ENCODE measurements at places on chromosomes 3 and 15.

DNA sequence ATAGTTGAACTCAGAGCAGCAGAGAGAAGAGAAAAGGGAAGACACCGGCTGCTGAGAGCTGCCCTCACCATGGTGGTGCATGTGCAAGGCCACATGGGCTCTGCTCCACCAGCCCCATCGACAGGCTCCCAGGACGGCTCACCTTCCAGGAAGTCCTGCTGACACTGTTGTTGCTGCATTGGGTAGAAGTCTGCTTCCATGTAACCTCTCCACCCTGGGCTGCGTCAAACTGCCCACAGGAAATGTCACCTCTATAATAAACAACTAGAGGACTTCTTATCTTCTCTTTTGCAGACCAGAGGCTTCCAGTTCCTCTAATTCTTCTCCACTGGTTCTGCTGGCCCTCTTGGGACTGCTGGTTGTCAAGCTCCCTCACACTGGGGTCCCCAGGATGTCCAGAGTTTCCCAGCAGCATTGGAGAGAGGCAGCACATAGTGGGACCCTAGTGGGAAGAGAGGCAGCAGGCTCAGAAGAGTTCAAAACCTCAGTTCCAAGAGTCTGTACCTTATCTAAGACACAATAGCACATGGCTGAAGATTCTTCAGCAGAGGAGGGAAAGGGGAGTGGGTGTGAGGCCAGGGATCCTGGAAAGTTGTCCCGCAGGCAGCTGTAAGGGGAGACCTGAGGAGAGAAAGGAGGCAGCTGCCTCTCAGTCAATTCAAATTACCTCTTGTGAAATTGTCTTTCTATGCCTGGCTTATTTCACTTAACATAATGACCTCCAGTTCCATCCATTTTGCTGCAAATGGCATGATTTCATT is 5.8 kb upstream of the CCR3 start:
- no peak for DNase-seq

DNA sequence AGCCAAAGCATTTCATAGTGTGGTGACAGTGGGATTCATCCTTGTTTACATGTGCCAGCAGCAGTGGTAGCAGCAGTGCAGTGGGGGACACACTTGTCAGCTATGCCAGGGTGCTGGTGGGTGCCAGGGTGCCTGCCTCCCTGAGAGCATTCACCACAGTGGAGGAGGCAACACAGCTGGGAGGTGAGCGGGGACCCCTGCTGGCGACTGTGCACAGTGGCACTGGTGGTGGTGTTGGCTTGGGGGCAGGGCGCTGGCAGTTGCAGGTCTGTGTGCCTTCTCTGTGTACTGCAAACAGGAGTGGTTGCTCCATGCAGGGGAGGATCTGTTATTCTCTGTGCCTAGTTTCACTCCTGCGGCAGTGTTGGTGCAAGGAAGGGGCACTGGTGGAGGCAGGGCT is 41.2 kb downstream of the CEP63 start:
- DNase-seq: no peak

GRCh38 chr3:69699183-69699582 is 40.1 kb upstream of the MITF start:
- DNase-seq: no peak

DNA sequence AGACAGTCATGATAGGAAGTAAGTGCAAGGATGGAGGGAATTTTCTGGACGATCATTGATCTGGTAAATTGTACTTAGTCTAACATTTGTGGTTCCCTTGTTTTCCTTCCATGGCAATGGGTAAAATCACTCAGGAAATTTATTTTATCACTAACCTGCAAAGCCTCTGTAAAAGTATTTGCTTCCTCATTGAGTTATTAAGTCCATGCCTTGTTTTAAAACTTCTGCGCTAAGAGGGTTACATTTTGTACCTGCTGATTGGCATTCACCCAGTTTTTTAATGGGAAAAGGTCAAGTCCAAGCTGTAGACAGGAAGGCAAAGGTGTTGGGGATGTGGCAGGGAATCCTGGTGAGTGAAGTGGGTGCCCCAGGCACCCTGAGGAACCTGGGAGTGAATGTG is 146.2 kb upstream of the NR2F2 start:
- DNase-seq: no peak

DNA sequence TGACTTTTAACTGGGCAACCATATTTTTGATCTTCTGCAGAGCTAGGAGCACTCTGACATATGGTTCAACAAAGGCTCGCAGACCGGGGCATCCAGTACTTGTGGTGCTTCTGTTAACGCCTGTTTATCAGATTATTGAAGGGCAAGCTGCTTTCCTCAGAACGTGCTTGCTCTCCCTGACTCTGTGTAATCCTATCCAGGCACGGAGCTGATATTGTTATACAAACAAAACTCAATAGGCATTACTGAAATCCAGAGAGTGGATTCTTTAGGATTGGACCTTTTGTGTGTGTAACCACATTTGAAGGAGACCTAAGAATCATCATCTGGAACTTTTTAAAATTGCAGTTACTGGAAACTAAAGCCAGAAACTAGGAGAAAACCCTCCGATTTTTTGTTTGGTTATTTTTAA is 246.5 kb downstream of the PTPRG start:
- no peak for DNase-seq

DNA sequence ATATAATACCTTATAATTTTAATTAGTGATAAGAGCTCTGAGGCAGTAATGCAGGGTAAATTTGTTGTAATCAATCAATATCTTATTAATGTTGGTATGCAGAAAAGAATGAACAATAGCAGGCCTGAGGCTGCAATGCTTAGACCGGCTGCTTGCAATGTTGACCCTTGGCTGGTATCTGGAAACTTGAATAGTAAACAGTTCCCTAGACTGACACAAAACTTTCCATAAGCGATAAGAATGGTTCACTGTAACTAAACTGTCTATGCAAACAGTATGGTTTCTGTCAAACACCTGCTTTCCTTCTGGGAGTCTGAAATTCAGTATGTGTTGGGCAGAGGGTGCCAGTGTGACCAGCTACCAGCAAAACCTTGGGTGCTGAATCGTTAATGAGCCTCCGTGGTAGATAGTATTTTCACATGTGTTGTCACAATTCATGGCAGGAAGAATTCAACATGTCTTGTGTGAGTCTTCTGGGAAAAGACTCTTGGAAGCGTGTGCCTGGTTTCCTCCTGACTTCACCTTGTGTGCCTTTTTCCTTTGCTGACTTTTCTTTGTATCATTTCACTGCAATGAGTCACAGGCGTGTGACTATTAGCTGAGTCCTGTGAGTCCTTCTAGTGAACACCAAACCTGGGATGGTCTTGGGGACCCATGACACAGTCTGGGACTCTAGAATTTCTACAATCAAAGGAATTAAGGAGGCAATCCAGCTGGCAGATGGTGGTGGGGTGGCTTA is 30.7 kb upstream of the CLRN1 start:
- peak; percentile 21 for DNase-seq

- no peak for DNase-seq
These were observed 117.1 kb upstream of the MLF1 start for GRCh38 chr3:158453865-158454264.

- no peak for DNase-seq
These were observed 823.9 kb upstream of the CFAP20DC start for GRCh38 chr3:59873576-59874230.

- DNase-seq: no peak
These were observed 14.7 kb upstream of the HHATL start for GRCh38 chr3:42717306-42717705.

GRCh38 chr3:37833302-37834186 is 28.1 kb upstream of the CTDSPL start:
- no peak for DNase-seq

- DNase-seq: no peak
These were observed 30.4 kb downstream of the TMEM212 start for GRCh38 chr3:171873580-171873979.

DNA sequence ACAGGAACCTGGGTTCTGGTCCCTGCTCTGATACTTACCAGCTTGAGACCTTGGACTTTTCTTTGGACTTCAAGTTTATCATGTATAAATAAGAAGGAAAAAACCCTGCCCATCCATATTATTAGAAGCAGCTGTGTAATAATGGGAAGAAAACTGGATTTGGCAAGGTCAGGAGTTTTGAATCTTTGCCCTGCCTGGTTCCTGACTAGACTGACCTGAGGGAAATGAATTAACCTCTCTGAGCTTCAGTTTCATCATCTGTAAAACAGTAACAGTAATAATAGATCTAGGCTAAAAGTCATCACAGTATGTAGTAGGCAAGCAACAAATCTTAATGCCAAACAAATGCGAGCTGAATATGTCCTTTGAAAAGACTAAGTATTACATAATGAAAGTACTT is 68.8 kb downstream of the FSIP1 start:
- no peak for DNase-seq

DNA sequence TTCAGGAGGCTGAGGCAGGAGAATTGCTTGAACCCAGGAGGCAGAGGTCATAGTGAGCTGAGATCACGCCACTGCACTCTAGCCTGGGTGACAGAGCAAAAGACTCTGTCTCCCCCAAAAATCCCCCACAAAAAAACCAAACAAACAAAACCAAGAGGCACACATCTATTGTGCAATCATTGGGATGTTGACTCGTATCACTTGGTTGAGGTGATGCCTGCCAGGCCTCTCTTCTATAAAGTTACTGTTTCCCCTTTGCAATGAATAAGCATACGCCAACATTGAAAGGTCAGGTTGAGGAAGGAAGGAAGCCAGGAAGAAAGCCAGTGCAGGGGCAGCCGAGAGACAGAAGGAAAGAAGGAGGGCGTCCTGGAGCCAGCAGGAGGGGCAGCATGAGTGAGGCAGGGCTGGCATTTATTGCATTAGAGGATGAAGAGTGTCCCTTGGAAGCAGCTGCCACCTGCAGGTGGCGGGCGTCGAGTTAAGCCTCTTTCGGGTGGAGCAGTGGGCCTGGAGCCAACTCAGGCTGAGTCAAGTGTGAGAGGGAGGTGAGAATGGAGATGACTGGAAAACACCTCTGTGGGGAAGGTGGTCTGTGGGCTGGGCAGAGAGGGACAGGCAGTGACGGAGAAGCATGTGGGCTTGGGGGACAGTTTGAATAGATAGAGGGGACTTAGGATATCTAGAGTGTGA is 8.3 kb upstream of the CSPG4 start:
- no peak for DNase-seq

DNA sequence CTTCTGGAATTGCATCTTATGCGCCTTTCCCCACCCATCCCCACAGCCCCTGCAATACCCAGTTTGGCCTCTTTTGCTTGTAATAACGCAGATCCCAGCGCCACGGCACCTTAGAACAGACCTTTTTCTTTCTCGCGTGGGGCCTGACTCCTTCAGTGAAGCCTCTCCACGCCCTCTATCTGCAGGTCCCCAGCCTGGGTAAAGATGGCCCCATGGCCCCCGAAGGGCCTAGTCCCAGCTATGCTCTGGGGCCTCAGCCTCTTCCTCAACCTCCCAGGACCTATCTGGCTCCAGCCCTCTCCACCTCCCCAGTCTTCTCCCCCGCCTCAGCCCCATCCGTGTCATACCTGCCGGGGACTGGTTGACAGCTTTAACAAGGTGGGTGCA is 594 bp downstream of the CRELD1 start:
- no peak for DNase-seq

GRCh38 chr3:130963444-130963843 is 63.2 kb downstream of the ASTE1 start:
- DNase-seq: no peak

GRCh38 chr3:134029256-134029733 is 430 bp downstream of the SLCO2A1 start:
- DNase-seq: no peak

- no peak for DNase-seq
These were observed 260.2 kb downstream of the KLF13 start for GRCh38 chr15:31586841-31587240.

DNA sequence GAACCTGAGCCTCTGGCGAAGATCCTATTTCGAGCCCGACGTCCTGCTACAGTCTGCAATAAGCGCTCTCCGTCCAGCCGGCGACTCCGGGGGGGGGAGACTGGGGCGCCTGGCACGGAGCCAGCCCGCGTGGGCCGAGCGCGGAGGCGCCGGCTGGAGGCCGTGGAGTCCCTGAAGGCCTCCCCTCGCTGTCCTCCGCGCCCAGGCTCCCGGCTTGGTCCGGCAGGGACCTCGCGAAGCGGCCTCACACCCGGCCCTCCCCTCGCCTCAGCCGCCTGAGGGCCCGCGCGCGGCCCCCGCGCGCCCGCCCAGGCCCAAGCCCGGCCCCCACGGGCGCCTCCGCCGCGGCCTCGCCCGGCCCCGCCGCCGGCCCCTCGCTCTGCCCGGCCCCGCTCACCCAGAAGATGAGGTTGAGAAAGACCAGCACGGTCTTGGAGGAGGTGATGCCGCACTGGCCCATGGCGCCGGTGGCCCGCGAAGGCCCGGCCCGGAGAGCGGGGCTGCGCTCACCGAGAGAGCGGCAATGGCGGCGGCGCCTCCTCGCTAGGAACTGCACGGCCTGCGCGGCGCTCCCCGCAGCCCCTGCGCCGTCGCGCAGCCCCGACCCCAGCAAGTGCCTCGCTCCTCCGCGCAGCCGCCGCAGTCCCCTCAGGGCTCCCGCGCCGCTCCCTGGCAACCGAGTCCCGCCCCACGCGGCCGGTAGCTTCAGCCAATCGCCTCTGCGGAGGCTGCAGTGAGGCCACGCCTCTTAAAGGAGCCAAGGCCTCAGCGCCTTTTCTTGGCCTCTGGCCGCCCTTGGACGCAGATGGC is at the start of gene TSPAN3:
TSS of gene TSPAN3 (minus strand) at position 615 of the 810 bp plus-strand sequence. CDS start at position 460, 155 bp downstream.
- DNase-seq: peak; percentile 92

DNA sequence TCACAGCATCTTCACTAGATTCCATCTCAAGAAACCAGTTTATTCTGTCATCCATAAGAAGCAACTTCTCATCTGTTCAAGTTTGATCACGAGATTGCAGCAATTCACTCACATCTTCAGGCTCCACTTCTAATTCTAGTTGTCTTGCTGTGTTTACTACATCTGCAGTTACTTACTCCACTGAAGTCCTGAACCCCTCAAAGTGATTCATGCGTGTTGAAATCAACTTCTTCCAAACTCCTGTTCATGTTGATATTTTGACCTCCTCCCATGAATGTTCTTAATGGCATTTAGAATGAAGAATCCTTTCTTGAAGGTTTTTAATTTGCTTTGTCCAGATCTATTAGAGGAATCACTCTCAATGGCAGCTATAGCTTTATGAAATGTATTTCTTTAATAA is 287.6 kb upstream of the TBL1XR1 start:
- no peak for DNase-seq

GRCh38 chr3:184448321-184449160 is 68.7 kb downstream of the CHRD start:
- no peak for DNase-seq

- no peak for DNase-seq
These were observed 72.3 kb downstream of the LMLN start for GRCh38 chr3:198032039-198032936.

DNA sequence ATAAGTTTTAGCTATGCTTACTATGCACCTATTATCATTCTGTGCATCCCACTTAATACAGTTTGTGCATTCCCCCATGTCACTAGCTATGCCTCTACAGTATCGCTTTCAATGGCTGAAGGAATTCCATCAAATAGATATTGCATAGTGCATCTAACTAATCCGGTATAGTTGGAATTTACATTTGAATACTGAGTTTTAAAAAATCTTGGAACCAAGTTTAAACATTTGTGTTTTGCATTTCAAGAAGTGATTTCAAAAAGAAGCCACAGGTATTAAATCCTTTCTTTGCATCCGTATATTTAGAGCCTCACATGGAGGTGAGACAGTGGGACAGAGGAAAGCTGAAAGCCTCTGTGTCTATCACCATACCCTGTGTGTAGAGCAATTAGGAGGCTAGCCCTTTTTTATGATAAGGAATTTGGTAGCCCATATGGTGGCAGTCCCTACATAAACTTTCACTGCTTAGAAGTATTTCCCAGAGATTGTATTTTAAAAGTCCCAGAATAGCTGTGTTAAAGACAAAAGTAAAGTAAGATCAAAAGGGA is 960.2 kb upstream of the CFAP20DC start:
- DNase-seq: no peak

- DNase-seq: no peak
These were observed 1.1 kb downstream of the SLCO2A1 start for GRCh38 chr3:134028486-134029255.
